ENCODE measurements at places on chromosomes 16 and 17. TPM values are rescaled to one million over a fixed set of nuclear protein-coding genes. Genes with fewer than 3 reads are reported as not detected.
A peak's percentile ranks its signal among the peaks of the same experiment; 100 is the strongest.

NMRAL1 gene
- 55.6 TPM for total RNA-seq

DNA sequence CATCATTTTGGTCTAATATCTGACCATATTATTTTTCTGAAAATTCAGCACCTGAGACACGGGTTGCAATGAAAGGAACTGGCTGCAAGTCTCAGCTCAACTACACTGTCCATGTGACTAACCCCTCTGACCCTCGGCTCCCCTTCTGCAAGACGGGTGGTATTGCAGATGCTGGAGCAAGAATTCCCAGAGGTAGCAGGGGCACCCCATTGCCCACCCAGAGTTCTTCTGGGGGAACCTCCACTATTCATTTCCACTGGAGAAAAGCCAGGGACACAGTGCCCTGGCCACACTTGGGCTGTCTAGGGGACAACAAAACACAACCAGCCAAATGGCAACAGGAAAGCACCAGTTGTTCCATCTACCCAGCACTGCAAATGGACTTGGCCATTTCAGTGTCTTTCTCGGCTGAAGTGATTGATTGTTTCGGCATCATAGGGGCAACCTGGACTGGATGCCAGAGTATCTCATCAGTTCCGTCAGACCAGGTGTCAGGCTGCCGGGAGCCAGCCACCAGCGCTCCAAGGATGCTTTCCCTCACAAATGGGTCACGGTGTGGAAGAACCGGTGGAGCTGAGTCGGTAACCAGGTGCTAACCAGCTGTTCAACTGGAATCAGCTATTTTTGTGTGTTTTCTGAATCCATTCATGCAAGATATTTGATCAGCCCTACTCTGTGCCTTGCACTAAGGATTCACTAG, 58.1 kb downstream of the C16orf78 start:
- no peak for DNase-seq

DNA sequence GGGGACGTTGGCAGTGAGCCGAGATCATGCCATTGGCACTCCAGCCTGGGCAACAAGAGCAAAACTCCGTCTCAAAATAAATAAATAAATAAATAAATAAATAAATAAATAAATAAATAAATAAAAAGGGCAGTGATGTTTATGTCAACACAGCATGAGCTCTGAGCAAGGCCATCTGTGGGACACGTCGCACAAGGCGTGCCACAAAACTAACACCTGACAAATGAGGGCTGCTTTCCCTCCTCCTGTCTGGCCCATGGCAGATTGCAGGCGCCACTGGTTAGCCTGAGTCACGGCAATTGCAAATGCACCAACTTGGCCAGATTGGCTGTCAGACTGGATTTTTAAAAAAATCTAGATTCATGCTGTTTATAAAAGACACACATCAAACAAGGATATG, 25.9 kb upstream of the SPNS3 start:
- no peak for DNase-seq

- peak; percentile 94 for DNase-seq
Measured at GRCh38 chr17:28902819-28903545, at the start of gene DHRS13. Gene DHRS13 (minus strand): TSS chr17:28903079. CDS start chr17:28902944, 135 bp downstream.

DNA sequence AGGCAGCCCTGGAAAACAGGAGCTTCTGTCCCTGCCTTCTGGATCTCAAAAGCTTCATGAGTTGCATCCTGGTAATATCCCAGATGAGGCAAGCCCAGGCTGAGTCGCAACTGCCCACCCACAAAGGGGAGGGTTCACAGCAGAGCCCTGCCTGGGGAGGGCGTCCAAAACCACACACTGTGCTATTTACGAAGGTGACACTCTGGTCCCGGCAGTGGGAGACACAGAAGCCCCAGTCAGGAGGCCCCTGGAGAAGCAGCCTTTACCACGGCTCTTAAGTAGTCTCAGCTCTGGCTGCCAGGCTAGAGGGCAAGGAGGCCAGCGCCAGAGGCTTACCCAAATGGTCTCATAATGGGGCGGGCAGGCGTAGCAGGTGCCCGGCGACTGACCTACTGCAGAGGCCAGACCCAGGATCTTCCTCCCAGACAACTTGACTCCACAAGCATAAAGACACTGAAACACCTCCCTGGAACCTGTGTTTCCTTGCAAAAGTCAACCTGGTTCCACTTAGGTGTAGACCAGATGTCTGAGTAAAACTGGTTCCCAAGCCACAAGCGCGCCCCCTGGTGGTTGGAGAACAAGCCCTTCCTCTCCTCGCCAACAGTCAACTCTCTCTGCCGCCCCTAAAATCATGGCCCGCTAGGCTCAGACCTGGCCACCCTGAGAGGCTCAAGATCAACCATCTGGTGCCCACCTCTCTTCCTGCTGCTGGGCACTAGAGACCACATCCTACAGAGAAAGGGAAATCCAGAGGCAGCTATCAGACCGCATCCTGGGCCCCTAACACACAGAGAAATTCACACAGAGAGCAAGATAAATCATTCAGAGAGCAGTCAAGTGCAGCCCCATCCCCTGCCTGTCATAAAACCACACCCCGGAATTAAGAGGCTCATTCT, 5.2 kb downstream of the AXIN2 start:
- peak; percentile 95 for DNase-seq

Measured in activated CD8-positive, alpha-beta T cell treated with anti-CD3 and anti-CD28 coated beads, Interleukin-2, amount 10 ng/mL, durations not matched to agents 7 days and 5 days (primary cell).